ENCODE measurements at places on chromosomes 5 and 9.

DNA sequence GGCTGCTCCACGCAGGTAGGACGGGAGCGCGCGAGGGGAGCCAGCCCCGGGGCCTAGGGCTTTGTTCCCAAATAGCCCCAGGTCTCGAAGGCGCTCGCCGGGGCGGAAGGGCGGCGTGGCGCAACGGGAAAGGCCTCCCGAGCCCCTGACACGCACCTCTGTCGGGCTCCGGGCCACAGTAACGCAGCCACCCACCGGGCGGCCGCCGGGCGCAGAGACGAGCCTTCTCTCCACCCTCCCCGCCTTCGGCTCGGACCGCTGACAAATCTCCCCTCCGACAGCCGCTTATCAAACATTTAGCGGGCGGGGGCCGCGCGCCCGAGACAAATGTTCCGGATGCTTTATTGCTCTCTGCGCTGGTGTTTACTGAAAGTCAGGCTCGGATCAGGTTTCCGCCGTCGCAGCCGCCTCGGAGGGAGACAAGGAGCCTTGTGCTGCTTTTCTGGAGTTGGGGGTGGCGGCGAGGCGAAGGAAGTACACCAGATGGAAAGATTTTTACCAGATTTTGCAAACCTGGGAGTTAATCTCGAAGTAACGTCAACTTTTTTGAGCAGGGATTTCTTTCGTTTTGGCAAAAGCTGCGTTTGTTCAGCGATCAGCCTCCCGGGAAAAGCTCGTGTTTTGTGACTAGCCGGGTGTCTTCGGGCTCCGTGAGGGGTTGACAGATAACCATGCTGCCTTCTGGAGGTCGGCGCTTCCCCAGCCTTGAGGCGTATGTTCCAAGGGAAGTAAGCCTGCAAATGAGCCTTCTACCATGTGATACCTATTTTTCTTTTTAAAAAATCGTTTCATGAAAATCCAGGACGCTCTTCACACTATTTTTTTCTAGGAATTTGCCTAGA lies 950 bp downstream of the RGMB start:
- no peak for DNase-seq

DNA sequence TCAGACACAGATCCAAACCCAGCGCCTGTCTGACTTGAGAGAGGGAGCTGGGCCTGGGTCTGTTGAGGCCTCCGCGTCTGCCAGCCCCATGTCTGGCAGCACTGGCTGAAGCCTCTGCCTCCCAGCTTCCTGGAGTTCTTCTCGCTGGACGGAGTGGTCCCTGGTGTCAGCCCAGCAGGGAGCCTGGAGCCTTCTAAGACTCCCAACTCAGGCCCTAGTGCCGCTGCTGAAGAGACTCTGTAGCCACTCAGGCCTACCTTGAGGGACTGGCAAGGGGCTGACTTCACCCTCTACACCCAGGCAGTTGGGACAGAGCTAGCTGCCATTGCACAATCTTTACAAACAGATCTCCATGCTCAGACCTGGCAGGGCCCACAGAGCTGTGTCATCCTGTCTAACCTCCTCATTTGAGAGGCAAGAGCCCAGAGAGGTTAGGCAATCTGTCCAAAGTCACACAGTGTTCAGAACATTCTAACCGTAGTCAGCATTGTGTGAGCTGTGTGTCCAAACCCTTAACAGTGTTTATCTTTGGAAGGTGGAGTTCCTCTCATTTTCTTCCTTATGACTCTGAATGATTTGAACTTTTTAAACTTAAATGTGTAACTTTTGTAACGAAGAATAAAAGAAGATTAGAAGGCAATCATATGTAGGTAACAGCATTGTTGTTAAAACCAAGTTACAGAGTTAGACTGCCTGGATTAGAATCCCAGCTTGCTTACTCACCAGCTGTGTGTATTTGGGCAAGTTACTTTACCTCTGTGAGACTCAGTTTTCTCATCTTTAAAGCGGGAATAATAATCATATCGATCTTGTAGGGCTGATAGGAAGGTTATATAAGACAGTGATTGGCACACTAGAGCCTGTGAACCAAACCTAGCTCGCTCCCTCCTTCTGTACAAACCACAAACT lies 4.6 kb upstream of the DUSP1 start:
- DNase-seq: no peak

DNA sequence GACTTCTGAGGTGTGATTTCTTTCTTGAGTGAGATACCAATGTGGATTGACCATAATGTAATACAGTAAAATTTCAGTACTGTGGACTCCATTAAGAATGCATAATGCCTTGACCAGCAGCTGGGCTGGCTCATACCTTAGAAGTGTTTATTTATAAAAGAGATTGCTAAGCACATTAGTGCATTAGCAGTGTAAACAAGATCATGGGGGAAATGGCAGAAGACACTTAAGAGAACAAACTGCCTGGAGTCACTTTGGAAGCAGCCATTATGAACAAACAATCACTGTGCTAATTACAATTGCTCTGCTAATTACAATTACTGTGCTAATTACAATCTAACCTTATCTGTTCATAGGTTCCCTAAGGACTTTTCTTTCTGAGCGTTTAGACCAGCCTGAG lies 104.2 kb downstream of the TRIM32 start:
- DNase-seq: no peak

GRCh38 chr9:102087141-102087540 lies 348.7 kb upstream of the GRIN3A start:
- DNase-seq: no peak

- DNase-seq: no peak
These were observed 39.2 kb downstream of the NEK6 start for GRCh38 chr9:124296796-124297550.

- no peak for DNase-seq
These were observed 316.6 kb downstream of the TLE1 start for GRCh38 chr9:81372628-81373191.

DNA sequence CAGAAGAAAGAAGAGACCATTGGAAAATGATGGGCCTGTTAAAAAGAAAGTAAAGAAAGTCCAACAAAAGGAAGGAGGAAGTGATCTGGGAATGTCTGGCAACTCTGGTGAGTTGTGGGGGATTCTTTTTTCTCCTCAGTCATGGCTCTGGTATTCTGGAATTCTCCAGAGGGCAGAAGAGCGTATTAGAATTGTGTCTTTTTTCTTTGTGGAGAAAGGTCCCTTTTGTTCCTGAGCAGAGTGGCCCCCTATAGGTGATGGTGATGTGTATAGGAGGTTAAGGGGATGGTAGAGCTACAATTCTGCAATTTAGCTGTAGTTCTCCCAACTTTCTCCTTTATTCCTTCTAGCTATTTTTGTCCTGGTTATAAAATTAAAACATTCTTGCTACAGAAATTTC lies 1.6 kb upstream of the DHFR start:
- DNase-seq: no peak
